ENCODE measurements at places on chromosomes 6 and 20.

DNA sequence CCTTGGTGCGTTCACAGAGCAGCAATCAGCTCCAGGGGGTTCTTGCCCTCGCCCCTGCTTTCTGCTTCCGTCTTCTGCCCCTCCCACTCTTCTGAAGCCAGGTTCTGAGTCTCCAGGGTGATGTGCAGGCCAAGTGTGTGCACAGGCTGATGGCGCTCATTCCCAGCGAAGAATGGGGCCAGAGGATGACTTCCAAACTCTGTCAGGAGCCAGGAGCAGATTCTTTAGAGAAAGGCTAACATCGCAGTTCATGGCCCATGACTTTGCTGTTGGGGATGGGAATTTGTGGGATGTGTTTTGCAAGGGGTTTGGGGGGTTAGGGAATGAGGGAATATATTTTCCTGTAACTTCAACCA lies 56.1 kb upstream of the CCN6 start:
- no peak for DNase-seq

- no peak for DNase-seq
Observed at GRCh38 chr6:56996401-56996800, 41.5 kb downstream of the BEND6 start.

DNA sequence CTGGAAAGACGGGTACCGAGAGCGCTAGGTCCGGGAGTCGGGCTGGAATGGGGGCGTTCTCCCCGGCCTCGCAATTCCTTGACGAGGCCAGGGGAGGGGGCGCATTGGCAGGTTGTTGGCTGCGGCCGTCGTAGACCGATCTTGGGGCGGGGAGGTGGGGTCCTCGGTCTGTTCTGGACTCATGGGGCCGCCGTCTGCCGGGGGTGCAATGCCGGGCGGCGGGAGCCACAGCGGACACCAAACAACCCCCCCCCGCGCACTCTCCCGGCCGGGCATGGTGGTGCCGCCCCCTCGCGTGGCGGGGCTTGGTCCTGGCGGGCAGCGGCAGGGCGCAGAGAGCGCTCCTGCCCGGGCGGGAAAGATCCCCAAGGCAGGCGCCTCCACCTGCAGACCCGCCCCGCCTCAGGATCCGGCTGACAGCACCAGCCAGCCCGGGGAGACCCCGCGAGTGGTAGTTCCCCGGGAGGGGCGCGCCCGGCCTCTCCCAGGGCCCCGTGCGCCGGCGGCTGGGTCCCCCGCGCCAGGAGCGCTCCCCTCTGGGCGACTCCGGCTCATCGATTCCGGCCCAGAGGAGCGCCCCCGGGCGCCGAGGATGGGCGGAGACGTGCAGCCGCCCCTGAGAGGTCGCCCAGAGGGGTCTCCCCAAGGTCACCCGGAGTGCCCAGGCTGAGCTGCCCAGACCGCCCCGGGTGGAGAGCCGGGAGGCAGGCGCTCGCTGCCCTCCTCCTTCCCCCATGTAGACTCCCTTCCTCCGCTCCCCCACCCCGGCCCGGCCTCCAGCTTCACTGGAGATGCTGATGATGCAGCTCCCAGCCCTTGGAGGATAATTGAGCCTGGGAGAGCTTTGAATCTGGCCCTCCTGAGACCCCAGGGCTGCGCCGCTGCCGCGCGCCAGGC lies 709 bp downstream of the PPP1R16B start:
- peak; percentile 45 for DNase-seq

DNA sequence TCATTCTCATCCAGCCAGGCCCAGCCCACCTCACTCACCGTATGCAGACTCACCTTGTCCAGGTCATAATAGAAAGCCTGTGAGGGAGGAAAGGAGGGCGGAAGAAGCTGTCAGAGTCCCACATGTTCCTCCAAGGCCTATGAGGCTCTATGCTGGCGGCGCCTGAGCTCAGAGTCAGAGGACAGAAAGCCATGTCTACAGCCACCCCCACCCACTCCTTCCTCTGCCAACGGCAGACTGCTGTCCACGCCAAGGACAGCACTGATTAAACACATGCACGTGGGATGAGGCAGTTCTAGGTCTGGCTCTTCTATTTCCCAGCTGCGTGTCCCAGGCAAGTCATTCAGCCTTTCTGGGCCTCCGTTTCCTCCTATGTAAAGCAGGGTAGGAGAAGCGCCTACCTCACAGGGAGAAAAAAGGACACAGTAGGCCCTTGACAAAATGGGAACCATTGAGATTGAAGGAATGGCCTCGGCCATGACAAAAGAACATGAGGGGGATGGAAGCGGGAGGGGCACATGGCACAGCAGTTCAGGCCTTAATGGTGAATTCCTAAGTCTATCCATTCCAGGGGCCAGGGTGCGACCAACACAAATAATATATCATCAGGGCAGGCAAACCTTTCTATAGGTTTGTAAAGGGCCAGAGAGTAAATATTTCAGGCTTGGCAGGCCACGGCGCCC lies 80.1 kb downstream of the RIPOR3 start:
- DNase-seq = no peak

DNA sequence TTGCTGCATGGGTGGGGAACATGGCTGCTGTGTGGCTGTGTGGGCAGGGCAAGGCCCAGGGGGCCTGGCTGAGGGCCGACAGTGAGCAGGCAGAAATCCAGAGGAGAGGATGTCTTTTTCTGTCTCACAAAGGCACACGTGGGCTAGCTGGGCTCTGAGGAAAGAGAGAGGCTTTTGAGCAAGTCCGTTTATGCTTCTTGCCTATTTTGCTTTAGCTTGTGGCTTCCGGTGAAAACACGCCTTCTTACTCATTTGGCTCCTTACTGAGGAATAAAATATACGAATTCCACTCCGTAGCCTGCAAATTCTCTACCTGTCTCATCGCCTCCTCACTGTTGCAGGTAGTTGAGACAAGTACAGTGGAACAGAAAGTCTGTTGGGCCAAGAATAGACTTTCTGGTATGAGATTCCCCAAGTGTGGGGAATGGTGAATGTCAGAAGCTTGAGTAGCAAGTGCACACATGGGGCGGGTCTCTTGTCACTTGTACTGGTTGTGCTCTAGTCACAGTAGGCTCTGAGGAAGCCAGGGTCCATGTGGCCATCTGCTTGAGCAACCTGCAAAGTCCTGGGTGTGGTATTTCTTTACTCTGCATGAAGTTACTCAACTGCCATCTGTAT lies 28.4 kb downstream of the WRNIP1 start:
- no peak for DNase-seq

DNA sequence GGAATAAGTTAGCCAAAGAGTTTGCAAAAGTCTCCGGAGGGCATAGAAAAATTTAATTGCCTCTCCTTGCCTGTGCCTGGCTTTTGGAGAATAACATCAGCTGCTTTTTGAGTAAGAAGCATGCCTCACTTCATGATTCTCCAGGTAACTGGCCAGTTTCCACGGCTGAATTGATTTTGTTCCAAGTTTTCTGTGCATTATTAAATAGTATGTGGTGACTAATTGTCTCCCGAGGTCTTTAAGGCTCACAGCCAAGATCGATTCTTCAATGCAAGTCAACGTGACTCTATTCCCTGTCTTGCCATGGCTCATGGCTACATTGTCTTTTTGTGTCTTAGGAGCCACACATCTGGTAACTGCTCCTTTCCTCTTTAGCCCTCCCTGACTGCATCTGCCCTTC lies 54.2 kb downstream of the CNR1 start:
- no peak for DNase-seq

DNA sequence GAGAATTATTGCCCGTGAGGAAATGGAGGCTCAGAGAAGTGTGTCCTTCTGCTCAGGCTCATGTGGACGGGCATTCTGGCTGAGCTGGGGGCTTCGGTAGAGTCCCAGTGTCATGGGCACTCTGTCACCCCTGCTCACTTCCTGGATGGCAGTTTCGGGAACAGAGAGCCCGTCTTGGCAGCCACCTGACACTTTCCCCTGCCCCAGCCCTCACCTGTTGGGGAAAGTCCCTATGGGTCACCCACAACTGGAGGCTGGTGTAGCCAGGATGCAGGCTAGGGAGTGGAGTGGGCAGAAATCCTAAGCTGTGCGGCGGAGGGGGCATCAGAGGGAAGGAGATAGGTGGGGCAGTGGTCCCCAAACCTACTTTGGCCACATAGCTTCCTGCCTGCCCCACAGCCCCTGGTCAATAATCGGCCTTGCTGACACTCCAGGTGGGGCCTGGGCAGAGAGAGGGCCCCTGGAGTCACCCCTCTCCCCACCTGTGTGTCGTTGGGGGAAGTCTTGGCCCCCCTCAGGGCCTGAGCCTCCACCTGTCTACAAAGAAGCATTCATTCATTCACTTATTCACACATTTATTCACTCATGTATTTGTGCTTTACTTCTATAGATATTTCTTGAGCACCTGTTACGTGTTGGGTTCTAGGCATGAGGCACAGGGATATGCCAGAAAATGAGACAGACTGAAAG lies 40.5 kb downstream of the SNAI1 start:
- no peak for DNase-seq

GRCh38 chr20:33630507-33630906 lies 31.6 kb upstream of the C20orf144 start:
- DNase-seq = no peak

DNA sequence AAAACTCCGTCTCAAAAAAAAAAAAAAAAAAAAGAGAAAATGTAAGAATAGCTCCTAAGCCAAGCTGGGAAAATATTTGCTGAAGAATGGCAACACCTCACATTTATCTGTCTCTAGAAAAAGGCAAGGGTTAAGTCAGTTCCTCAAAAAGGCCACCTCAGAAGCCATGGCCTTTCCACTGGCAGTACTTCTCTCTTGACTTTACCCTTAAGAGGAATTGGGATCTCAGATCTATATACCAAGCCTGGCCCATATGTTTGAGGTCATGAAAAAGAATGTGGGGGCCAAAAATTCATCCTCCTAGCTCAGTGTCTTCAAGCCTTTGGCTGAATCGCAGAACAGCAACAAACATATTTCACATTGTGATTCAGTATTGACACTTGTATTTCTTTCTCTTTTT lies 10.9 kb upstream of the NCOA3 start:
- no peak for DNase-seq

GRCh38 chr6:14889611-14890593 lies 356.0 kb upstream of the JARID2 start:
- DNase-seq = no peak

DNA sequence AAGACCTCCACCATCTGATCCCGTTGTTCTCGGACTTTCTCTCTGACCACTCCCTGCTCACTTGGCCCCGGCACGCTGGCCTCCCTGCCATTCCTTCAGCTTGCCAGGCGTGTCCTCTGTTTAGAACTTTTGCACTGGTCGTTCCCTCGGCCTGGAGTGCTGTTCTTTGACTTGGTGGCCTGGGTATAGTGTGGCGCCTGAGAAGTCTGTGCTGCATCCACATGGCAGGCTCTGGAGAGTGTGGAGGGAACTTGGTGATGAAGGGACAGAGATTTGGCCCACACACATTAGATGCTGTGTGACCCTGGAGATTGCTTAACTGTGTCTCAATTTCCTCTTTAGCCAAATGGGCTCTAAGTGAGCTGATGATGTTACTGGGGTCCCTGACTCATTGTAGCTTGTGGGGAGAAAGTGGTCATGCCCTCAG lies 13.0 kb upstream of the TGM2 start:
- DNase-seq = no peak

DNA sequence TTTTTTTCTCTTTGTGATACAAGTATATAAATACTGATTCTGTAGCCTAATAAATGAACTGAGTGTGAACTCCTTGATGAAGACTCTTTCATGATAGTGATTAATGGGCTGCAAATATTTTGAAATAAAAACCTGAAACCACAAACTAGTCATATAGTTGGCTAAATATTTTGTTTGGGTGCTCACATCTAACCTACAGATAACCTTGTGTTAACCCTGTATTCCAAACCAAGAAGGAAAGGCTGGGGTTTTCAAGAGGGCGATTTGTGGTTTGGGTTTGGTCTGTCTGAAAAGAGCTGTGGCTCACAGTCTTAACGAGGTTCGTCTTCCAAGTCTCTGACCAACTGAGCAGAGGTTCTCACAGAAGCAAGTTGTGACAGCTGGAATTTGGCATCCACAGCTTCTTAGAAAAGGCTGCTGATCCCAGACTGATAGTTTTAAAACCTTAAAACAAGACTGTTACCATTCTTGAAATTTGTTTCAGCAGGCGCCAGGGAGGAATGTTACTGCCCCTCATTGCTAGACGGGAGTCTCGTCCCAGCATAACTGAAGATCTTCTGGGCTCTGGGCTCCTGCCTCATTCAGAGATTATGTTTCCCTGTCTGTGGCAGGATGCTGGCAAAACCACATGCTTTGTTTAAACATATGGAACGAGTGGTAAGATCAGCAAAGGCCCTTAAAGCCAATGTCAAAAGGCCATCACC lies 736.4 kb upstream of the MARCKS start:
- DNase-seq = no peak

DNA sequence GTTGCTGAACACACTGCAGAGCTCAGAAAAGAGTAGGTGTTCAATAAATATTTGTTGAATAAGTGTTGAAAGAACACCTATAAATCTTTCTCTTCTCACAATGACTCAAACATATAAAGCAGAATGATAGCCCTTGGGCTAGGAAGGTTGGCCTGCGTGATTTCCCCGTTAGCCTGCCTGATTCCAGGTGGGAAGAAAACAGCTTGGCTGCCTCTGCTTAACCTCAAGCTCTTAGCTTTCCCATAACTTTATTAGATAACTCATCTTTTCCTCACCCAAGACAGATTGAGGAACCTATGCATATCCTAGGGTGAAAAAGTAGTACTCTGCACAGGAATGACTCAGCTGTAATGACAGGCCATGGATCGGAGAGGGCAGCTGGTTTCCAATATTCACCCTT lies 300.3 kb upstream of the ID4 start:
- no peak for DNase-seq

DNA sequence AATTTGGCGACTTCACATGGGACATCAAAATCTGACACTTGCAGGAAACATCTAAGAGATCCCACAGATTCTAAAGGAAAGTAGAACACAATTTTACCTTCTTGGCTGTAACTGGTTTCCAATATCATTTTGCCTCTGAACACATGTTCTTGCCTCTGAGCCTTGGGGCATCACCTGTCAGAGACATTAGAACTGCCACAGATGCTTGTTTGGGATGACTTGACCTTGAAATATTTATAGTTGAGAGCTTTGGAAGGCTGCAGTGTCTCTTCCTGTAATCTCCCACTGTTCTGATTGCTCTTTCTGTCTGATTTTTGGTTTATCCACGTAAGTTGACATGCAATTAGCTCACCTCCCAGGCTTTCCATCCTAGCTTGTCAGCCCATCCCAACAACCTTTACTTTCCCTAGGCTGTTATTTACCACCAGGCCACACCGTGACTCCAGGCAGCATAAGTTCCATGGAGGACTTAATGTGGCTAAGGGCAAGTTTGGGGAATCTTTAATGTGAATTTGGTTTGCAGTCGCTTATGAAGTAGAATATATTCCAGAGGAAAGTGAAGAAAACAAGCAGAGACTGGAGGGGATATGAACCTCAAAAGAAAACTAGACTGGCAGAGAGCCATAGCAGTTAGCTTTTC lies 256.5 kb upstream of the RIN2 start:
- no peak for DNase-seq

- no peak for DNase-seq
Observed at GRCh38 chr6:39815356-39815755, 23.2 kb downstream of the DAAM2 start.

- DNase-seq = no peak
Observed at GRCh38 chr6:133393891-133394290, 152.7 kb downstream of the EYA4 start.

GRCh38 chr20:33993576-33994221 lies at the start of gene RALY:
Gene RALY, plus strand, starts transcription at chr20:33993911. Its CDS starts 78,164 bp downstream, at chr20:34072075.
- DNase-seq = peak; percentile 92

GRCh38 chr6:161954699-161955276 lies 680.9 kb upstream of the AGPAT4 start:
- DNase-seq = no peak

Data from stimulated activated CD4-positive, alpha-beta T cell treated with anti-CD3 and anti-CD28 coated beads, Interleukin-4, amount 100 ng/mL, for 4 hours (primary cell).